Stimulated activated CD4-positive, alpha-beta T cell treated with anti-CD3 and anti-CD28 coated beads, Interleukin-4, amount 100 ng/mL, for 1 hour (primary cell): ENCODE measurements at places on chromosomes 3 and 15.

DNA sequence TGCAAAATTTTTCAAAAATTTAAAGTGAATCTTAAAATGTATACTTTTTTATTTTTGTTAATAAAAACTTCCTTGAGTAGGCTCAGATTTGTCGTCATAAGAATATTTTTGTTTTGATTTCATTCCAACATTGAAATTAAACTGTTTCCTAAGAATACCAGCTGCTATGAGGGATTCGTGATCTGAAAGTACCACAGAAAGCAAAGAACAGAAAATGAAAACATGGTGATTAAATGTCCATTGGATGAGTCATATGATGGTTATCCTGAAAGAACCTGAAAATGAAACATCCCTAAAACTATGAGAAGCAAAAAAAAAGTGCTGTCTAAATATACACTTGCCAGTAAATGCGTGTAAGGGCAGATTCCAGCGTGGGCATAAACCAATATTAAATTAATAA, 143.8 kb downstream of the GMNC start:
- DNase-seq = no peak

GRCh38 chr3:42090973-42091731, at the start of gene TRAK1:
Gene TRAK1, plus strand, starts transcription at chr3:42091357. Its CDS starts 113 bp downstream, at chr3:42091470.
- no peak for DNase-seq

- no peak for DNase-seq
Observed at GRCh38 chr3:45946875-45947274, 3.6 kb downstream of the CXCR6 start.

DNA sequence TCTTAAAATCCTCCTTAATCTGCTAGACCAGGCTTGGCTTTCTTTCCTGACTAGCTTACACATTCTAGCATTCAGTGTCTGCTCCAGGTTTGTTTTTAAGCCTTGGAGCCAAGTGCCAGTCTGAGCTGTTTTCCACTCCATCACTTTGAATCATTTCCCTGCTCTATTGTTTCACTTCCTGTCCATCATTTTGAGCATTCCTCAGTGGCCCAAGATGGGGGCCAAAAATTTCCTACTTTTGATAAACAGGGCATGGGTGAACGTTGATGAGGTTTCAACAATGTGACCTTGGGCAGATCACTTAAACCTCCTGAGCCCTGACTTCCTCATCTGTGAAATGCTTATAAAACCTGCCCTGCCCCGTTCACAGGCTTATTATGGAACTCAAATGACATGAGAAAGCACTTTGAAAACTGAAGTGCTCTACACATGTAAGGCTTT, 4.4 kb downstream of the CYP19A1 start:
- no peak for DNase-seq

DNA sequence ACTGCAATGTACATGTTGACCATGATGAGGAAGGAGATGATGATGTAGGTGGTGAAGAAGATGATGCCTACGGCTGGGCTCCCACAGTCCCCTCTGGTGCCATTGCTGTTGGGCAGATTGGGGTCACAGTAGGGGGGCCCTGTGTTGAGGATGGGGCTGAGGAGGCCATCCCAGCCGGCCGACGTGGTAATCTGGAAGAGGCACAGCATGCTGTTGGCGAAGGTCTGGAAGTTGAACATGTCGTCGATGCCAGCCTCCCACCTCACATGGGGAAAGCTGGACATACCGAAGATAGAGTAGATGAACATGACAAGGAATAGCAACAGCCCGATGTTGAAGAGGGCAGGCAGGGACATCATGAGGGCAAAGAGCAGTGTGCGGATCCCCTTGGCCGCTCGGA, 48.6 kb upstream of the SCN5A start:
- DNase-seq = no peak

DNA sequence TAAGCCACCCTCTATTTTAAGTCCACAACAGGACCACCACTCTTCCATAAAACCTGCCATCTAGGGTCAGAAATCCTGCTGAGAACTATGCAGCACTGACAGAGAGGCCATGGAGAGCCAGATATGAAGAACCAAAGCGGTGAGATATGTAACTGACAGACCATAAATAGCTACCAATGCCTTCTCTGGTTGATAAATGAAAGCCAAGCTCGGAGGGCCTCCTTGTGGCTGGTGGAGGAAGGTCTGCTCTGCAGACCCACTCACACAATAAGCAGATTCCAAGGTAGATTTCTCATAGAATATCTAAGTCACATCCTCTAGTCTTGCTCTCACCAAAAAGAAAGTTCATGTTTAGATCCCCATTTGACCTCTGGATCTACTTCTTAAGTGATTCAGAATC, 38.9 kb downstream of the RYK start:
- peak; percentile 11 for DNase-seq

DNA sequence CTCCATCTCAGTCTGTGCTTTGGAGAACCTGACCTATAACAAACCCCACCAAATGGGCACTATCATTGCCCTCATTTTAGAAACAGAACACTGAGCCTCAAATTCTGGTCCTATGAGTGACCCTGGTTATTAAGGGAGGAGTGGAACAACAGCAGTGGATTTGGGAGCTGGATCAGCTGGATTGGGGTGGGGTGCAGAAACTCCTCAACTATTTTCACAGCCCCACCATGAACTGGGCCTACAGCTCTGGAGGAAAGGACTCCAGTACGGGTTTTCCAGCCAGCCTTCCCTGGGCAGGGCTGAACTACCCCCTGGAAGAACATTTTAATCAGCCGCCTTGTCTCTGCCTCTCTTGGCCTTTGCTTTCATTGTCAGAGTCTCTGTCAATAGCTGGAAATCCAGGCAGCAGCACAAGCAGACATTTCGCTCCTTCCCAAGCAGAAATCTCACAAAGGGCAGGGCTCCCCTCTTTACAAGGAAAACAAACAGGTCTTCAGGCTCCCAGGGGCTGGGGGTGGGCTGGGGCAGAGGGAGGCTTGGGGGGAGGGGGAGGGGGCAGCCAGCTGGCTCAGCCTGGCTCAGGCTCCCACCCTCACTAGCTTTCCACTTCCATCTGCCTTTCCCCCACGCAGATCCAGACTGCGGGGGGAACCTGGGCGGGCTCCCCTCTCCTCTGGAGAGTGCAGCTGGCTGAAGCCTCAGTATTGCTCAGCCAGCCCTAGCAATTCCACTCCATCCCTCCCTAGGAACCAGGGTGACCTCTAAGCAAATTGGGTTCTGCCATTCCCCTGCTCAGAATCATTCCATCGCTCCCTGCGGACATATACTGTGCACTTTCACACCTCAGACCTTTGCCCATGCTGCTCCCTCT, 13.7 kb upstream of the TLE3 start:
- DNase-seq = no peak

GRCh38 chr3:17162116-17162515, 277.4 kb downstream of the PLCL2 start:
- no peak for DNase-seq
